ENCODE measurements at places on chromosomes 13 and 19.

- DNase-seq: no peak
These were observed 21.5 kb upstream of the FXYD3 start for GRCh38 chr19:35093941-35094647.

- DNase-seq: no peak
These were observed 116.0 kb downstream of the SIPA1L3 start for GRCh38 chr19:38022791-38023670.

- no peak for DNase-seq
These were observed 19.0 kb downstream of the UPF1 start for GRCh38 chr19:18850471-18851375.

DNA sequence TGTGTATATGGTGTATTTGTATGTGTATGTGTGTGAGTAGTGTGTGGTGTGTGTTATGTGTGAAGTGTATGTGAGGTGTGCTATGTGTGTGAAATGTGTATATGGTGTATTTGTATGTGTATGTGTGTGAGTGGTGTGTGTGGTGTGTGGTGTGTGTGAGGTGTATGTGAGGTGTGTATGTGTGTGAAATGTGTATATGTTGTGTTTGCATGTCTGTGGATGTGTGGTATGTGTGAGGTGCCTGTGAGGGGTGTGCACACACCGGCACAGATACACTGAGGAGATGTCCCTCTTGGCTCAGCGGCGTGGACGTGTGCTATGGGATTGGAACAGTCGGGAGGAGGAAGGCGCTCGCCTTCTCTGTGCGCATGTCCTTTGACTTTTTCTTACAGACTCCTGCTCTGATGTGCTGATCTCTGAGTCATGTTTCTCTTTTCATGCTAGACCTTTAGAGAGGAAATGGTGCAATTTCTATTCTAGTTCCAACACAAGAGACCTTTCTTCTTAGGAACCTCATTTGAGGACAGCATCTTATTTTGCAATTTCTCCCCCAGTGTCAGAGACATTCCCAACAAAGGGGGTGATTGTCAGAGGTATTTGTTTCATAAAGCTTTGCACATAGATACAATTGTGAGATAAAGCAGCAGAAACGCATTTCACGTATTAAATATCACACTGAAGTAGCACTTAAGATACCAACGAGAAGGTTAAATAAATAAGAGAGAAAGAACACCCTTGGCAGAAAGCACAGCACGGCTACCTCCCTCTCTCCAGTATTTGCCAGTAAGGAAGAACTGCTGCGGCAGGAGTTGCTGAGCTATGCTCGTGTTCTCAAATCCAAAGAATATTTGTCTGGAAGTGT is 11.3 kb upstream of the TNFRSF19 start:
- no peak for DNase-seq

DNA sequence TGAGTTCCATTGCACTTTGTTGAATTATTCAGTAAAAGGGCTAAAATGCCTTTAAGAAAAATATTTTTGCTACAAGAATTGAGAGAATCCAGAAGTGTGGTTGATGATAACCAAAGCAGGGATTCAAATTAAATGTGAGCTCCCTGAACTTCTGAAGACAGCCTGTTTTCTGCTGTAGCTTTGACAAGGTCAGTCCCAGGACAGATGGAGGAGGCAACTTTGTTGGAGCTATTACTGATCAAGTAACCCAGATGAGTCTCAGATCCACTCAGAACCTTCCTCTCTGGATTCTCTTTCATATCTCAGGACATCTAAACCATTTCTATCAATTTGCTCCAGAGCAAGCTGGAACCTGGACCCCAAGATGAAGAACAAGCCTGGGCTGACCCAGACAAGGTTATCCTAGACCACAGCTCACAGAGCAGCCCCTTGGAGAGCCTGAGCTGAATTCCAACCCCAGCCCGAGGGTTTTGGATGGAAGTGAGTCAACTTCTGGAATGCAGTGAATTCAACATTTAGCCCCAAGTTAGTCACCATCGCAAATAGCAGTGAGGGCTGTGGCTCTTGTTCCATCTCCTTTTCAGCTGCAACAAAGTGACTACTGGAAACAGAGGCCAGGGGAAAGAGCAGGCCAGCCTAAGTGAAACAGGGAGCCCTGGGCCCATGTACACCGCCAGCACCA is 137.8 kb upstream of the TSC22D1 start:
- DNase-seq: no peak

GRCh38 chr13:76335463-76335862 is 550.7 kb downstream of the KCTD12 start:
- no peak for DNase-seq

DNA sequence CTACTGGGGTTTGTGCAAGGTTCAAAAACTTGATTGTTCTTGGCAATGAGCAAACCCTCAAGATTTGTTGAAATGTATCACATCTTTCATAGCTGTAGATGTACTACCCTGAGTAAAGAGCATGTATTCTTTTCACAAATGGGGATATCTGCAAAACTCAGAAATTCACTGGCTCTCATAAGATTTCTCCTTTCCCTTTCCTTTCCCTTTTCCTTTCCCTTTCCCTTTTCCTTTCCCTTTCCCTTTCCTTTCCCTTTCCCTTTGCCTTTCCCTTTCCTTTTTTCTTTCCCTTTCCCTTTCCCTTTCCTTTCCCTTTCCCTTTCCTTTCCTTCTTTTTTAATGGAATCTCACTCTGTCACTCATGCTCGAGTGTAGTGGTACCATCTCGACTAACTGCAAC is 69.1 kb downstream of the FNDC3A start:
- no peak for DNase-seq

- no peak for DNase-seq
These were observed 4.2 kb downstream of the C5AR1 start for GRCh38 chr19:47313754-47314295.

GRCh38 chr19:17200408-17201079 is 14.6 kb upstream of the USE1 start:
- DNase-seq: no peak

DNA sequence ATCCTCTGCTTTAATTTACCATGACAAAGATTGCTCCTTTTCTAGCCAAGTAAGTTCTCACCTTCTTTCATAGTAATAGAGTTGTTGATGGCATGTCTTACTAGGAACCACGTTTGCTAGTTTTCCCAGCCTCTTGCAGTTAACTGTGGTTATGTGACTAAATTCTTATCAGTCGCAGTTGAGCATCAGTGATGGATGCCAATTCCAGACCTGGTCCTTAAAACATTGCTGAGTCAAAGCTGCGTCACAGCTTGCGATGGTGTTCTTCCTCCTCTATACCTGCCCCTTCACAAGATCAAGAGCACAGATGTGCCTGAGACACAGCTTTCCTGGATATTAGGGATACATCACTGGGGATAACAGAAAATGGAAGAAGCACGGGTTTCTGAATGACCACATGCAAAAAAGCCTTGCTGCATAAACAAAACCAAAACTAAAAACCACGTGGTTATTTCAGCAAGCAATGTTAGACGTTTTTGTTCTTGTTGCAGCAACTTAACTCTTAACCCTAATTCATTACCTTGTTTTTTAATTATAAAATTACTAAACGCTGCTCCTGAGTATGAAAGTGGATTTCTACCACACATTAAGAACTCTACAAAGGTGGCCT is 97.6 kb upstream of the DACH1 start:
- DNase-seq: no peak

DNA sequence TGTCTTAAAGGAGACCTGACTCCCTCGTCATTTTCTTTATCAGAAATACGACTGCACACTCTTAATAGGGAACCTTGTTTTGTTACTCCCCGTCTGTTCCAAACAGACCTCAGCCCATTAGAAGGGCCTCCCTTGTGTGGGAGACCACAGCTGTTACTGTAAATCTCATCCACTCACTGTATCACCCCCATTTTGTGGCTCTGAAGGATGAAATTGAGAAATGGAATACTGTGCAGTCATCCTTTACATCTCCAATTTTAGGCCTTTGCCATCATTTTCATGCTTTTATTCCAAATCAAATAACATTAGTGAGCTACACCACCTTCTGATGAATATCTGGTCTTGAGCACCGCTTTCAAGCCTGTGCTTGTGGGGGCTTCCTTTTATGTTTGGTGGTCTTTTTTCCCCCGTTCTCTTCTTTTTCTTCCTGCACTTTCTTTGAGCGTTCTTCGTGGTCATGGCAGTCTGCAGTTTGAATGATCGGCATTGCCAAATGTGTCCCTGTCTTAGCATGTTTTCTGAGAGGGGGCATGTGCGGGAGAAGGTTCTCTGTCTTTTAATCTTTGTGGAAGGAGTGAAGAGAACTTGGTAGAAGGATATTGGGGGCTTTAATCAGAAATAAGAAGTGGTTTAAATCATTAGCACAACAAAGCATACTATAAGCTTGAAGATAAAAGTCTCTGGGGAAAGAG is 65.8 kb downstream of the GGACT start:
- no peak for DNase-seq

DNA sequence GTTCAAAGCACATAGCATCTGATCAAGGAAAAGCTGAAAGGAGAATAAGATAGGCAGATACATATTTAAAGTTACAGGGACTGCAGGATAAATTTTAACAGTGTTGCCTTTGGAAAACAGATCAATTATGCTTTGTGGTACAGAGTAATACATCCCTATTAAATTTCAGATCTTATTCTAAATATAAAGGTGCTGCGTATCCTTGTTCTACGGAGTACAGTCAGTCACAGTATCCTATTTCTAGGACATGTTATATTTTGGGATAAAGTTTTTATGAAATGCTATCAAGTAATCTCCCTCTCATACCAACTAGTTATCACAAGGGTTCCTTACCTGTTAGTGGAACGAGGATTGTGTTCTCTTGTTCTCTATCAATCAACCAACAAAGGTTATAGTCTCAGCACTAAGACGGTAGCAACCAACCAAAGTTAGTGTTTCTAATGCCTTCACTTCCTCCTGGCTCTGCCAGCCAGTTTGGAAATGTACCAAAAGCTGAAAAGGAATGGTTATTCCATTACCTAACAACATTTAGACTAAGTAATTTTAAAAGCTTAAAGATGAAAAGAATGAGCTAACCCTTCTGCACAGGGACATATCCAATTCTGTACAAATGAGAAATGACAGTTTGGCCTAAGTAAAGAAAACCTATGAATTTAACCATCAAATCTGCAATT is 35.2 kb downstream of the TSC22D1 start:
- no peak for DNase-seq

GRCh38 chr19:50794876-50795663 is 4.9 kb downstream of the ACP4 start:
- peak; percentile 29 for DNase-seq

- DNase-seq: no peak
These were observed 28.2 kb downstream of the RASL11A start for GRCh38 chr13:27298849-27299248.

All from stimulated activated CD4-positive, alpha-beta T cell treated with anti-CD3 and anti-CD28 coated beads, Interleukin-15, amount 100 ng/mL, for 1 hour (primary cell).